ENCODE measurements at places on chromosomes 16 and 17.

DNA sequence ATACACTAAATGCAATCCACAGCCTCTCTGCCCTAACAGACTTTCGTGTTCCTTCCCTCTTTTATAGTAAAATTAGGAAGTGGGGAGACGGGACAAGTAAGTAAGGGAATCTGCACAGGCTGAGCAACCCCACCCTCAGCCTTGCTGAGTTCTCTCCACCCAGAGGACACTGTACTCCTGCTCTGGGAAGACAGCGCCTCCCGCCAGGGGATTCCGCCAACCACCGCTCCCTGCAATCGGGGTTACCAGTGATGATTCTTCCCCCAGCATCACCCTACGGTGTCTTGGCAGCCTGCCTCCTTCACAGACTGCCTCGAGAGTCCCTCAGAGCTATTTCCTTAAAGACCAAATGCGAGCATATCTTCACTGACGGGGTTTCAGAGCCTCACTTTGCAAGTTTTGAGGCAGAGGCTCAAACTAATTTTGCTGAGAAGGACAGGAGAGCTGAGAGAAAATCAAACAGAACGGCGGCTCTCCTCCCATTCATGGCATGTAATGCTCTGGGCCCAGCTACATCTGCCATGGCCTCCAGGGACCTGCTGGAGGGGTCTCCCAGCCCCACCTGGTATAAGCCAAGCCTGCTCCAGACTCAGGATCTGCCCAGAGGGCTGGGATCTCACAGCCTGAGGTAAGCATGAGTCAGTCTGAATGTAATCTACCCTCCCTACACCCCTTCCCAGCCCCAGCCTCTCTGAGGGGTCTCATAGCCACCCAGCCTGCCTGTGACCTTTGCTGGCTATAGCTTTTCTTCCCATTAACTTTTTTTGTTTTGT is 22.7 kb upstream of the ASGR2 start:
- DNase-seq, result no peak

- peak; percentile 42 for DNase-seq
Measured at GRCh38 chr16:81645266-81645694, 133.8 kb upstream of the PLCG2 start.

DNA sequence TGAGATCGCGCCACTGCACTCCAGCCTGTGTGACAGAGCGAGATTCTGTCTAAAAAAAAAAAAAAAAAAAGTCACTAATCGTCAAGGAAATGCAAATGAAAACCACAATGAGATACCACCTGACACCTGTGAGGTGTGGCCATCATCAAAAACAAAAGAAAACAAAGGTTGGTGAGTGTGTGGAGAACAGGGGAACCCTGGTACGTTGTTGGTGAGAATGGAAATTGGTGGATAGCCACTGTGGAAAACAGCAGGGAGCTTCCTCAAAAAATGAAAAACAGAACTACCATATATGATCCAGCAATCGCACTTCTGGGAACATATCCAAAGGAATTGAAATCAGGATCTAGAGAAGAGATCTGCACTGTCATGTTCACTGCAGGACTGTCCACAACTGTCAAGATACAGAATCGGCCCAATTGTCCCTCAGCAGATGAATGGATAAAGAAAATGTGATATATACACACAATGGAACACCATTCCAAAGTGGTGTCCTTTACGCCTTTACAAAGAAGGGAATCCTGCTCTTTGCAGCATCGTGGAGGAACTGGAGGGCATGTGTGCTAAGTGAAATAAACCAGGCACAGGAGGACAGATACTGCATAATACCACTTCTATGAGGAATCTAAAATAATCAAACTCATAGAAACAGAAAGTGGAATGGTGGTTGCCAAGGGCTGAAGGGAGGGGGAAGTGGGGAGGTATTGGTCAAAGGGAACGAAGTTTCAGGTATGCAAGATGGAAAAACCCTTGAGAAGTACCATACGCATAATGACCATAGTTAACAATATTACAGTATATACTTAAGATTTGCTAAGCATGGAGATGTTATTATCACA is 63.5 kb upstream of the PLCG2 start:
- DNase-seq, result no peak

DNA sequence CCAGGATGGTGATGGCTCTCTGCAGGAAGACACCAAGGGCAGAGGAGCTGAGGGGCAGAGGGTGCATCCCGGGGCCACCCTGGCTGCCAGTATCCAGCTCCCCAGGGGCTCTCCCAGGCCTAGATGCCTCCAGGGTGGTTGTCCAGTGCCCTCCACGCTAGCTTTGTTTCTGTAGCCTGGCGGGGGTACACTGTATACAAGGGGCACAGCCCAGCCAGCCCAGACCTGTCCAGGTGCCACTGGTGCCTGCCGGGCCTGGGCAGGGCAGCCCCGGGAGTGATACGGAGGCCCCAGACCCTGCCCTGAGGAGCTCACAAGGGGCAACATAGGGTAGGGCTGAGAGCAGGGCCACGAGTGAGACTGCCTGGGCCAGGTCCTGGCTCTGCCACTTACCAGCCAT is 14.6 kb upstream of the TRPV3 start:
- no peak for DNase-seq

DNA sequence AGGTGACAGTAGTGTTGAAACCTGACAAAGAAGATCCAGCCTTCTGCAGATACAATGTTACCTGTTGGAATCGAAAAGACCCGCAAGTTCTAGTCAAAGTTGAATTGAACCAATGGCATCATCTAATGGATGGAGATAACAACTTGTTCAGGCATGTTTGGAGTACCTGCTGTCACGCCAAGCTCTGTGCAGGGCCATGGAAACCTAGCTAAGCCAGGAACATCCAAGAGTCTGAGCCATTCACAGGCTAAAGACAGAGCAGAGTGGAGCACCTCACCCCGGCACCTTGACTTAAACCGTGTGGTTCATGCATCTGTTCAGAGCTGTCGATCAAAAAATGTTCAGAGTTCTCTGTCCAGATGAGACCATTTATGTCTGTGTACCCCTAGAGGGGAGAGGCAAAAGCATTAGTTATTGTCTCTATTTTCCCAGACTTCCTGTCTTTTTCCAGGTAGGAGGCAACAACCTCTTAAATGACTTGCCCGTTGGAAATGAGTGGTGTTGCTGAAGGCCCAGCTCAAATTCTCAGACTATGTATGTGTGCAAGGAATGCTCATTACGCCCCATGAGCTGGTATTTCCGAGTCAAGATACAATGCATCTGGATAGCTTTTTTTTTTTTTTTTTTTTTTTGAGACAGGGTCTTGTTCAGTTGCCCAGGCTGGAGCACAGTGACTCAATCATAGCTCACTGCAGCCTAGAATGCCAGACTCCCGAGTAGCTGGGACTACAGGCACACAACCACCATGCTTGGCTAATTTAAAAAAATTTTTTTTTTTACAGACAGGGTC is 44.9 kb upstream of the XYLT1 start:
- no peak for DNase-seq

DNA sequence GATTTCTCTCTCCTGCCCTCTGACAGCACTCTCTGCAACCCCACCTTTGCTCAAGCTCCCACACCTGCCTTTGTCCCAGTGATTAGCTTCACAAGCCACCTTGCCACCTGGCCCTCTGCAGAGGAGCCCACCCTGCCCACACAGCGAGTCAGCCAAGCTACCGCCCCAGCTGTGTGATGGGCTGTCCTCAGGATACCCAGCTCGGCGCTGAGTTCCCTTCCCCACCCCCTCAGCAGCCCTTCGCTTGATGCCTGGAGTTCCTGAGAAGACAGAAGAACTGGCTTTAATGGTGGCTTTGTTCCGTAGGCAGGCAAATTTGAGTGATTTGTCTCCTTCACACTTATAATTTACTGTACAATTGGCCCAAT is 266.4 kb downstream of the CBLN1 start:
- DNase-seq, result no peak

GRCh38 chr16:12159672-12160071 is 183.1 kb downstream of the SNX29 start:
- DNase-seq, result no peak

DNA sequence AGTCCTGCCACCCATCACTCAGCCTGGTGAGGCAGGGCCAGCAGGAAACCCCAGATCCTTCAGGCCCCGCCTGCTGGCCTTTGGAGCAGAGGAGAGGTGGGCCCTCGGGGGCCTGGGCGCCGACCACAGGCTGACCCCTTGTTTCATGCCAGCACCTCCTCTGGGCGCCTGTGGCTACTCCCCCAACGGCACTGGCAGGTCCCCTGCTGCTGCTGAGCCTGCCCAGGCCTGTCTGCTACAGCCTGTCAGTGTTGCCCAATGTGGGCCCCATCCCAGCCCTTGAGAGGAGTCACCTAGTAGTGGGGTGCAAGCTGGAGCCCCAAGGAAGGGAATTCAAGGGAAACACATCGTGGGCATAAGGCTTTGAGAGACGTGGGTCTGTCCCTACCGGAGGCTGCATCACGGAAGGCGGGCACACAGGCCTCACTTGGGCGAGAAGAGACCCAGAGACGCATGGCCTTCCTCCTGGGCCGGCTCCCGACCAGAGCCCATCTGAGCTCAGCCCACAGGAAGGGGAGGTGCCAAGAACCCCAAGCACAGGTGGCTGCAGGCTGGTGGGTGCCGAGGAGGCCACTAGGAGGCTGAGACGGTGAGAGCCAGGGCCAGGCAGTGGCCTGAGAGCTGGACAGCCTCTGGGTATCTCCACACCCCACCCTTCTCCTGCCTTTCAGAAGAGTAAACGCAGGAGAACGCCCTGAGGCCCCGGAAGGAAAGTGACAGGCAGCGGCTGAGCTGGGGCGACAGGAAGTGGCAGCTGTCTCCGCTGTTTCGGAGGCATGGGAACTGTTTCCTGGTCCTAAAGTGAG is 8.0 kb upstream of the FASN start:
- no peak for DNase-seq

GRCh38 chr17:72576289-72576759 is 455.5 kb downstream of the SOX9 start:
- DNase-seq, result no peak

GRCh38 chr16:23027386-23027785 is 121.9 kb downstream of the USP31 start:
- DNase-seq, result no peak

DNA sequence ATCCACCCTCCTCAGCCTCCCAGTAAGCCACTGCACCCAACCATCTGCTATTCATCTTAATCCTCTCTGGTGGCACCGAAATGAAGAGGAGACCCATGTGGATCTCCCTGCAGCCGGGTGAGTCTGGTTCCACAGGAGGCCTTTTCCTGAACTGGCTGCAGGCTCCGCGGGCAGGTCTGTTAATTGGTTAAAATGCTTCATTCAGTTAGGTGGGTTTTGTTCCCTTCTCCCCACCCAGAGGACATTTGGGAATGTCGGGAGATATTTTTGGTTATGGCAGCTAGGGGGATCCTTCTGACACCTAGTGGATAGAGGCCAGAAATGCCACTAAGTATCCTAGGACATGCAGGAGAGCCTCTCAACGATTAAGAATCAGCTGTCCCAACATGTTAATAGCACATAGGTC is 16.7 kb downstream of the C16orf54 start:
- DNase-seq, result peak; percentile 4

GRCh38 chr16:83356266-83356665 is 451.5 kb upstream of the HSBP1 start:
- peak; percentile 7 for DNase-seq

- no peak for DNase-seq
Measured at GRCh38 chr16:65988024-65988595, 378.4 kb upstream of the CDH5 start.

Data from AG04450 (cell line).